ENCODE measurements at places on chromosomes 3 and 15.
A peak's percentile ranks its signal among the peaks of the same experiment; 100 is the strongest.

DNA sequence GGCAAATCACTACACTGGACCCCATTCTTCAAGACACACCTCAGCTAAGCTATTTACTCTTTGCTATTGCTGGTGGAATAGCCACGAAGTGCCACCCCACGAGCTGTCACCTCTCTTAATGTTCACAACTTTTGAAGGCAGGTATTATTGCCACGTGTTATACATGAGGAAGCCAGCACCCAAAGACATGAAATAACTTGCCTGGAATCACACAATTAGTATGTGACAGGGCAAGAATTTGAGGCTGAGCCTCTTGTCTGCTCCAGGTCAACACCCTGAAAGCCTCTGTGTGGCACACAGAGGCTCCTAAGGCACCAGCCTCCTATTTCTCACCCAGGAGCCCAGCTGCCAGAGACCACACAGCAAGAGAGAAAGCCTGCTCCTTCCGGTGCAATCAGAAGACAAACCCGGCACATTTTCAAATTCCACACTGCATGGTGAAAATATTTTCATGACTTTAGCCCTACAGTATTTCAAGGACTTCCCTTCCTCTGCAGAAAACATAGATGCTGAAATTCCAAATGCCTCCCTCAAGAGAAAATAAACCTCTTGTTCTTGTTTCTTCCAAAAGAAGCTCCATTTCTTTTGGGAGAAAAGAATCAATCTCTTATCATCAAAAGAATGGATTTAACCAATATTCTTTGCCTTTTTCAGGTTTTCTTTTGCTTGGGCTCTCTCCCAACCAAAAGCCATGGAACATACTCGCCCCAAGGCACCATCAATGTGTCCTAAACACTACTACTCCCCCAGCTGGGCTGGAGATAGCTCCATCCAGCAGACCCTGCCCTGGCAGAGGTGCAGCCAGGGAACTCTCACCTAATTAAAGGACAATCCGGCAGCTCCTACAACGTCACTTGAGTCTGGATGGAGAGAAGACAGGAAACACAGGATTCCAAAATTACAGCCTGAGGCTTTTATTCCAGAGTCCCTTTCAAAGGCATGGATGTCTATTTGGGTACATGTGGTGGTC is 84.7 kb upstream of the THBS1 start:
- no peak for DNase-seq

DNA sequence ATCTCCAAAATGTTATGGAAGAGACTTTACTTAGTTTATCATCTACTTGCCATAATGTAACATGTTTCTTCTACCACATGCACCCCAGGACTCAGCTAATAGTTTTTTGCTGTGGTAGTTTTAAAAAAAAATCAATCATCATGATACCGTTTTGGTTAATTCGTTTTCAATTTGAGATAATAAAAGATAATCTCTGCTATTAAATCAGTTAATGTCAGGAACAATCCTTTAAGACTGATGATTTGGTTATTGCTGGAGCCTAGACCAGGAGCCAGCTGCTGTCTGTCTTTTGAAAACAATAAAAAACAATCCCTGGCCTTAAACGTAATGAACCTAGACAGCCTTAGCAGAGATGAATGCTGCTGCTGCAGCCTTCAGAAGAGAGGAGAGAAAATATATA is 403.7 kb downstream of the OXSM start:
- DNase-seq: no peak

GRCh38 chr3:170705131-170705530 is 119.3 kb upstream of the SLC7A14 start:
- DNase-seq: no peak

GRCh38 chr3:120425572-120426250 is 25.1 kb downstream of the FSTL1 start:
- no peak for DNase-seq

GRCh38 chr15:49865925-49866757 is 245.3 kb downstream of the DTWD1 start:
- no peak for DNase-seq

- DNase-seq: no peak
These were observed 43.2 kb downstream of the ARHGEF26 start for GRCh38 chr3:154164387-154164786.

- no peak for DNase-seq
These were observed 15.1 kb downstream of the SLC6A20 start for GRCh38 chr3:45781271-45781670.

DNA sequence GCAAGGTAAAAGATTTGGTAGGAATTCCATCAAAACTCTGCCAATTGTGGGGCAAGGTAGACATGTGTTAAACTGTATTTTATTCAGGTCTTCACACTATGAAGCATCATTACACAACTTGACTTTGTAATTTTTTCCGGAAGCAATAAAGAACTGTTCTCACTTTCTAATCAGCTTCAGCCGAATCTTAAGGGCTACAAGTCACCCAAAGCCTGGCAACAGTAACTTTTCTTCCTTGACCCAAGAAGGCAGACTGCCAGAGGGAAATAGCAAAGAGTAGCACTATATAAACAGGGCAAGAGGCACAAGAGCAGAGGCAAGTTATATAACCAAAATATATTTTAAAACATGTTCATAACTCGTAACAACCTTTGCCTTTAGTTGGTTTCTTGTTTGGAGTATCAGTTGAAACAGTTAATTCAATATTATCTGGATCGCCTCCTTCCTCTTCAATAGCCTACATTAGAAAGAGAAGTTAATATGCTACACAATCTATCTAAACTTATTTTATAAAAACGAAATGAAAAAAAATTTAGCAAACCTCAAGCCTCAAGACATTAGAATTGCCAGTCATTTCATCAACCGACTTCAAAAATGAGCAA is 1.4 kb downstream of the SLTM start:
- no peak for DNase-seq

GRCh38 chr3:146269271-146269670 is 18.4 kb upstream of the PLSCR4 start:
- DNase-seq: no peak

DNA sequence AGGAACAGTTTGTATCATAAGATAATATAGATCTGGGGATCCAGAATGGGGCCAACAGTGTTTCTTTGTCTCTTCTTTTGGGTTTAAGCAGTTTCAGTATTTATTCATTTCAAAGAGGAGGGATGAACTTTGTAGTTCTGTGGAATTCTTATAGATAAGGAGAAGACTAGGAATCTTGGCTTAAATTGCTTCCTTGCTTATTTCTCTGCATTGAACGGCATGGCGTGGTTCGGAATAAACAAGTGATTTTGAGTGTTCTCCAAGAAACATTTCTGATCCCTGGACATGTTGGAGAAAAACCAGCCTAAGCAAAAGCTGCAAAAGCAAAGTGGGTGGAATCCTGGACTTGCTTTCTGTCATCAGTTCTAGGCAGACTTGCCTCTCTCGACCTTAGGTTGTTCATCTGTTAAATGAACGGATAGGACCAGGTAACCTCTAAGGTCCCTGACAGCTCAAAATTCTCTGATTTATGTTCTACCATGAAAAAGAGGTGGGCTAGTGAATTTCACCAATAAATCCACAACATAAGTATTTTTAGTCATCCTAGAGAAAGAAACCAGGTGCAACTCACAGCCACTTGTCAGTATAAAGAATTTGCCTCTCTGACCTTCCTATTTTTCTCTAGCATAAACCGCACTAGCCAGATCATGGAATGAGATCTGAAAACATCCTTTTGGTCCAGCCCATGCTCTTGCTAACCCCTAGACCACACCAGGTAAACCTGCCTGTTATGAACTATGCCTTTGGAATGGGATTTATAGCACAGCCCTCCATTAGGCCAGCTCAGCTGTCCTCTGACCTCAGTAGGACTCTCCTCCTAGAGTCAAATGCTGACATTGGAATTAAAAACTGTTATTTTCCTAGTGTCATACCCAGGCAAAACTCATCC is 78.8 kb downstream of the CLDN11 start:
- no peak for DNase-seq

DNA sequence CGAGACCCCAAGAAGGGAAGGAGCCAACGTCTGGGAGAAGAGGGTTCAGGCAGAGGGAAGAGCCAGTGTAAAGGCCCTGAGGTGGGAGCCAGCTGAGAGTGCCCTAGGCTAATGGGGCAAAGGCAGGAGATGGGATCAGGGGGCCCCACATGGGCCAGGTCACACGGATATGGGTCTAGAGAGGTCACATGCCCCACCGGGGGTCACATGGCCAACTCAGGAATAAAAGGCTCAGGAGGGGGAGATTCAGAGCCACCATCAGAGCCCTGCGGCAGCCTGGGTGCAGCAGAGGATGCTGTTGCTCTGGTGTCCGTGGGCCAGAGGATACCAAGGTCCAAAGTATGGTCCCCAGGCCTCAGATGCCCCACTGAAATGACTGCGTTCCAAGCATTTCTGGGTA is 55.3 kb upstream of the SLC6A6 start:
- no peak for DNase-seq

DNA sequence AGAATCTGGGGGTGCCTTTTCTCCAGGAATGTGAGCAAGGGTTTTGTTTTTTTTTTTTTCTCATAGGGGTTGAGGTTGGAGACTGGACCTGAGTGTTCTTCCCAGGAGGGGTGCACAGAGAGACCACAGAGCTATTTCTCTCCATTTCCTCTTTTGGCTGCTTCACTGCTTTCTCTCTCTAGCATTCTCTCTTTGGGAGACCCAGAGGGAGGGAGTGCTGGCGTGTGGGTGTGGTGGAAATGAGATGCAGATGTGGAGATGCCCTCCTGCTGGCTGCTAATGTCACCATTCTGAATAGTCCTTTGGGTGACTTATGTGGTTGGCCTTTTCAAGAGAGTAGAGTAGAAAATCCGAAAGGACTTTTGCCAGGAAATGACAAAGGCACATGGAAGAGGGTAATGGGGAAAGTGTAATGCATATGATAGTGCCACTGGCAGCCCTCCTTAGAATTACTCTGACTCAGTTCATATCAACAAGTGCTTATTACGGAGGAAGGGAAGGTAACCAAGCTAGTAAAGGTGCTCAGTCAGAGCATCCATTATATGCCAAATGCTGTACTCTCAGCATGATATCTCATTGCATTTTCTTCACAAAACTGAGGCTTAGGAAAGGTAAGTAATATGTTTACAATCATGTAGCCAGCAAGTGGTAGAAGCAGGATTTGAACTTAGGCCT is 1.9 kb downstream of the SYN2 start:
- DNase-seq: no peak

- no peak for DNase-seq
These were observed 21.0 kb upstream of the HACD2 start for GRCh38 chr3:123605789-123606234.

DNA sequence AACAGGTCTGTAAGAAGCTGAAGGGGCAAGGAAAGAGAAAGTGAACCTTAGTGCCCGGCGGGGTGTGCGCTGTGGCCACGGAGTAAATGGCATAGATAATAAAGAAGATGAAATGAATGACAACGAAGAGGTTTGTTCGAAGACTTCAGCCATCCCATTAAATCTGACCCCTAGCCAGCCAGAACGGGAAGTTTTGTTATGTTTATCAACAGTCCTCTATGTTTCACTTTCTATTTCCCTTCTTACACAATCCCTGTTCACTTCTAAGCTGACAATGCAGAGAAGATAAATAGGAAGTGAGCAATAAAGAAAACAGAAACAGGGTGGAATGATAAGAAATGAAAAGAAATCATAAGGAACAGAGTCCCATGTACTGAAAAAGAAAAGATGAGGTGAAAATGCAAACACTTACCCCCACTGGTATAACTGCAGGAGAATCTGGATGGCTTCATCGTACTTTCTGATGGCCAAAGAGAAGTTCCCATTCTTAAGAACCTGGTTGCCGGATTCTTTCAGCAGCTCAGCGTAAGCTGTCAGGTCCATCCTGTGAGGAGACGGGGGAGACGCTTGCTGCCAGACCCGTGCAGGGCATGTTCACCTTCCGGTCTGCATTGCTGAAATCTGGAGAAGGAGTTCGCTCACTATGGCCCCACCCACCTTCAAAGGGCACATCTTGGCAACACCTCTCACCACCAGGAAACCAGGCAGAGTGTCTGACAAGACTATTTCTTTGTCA is 36.8 kb downstream of the TRANK1 start:
- DNase-seq: peak; percentile 23
